SK-N-DZ (cell line): ENCODE measurements at places on chromosomes 1 and 21.

DNA sequence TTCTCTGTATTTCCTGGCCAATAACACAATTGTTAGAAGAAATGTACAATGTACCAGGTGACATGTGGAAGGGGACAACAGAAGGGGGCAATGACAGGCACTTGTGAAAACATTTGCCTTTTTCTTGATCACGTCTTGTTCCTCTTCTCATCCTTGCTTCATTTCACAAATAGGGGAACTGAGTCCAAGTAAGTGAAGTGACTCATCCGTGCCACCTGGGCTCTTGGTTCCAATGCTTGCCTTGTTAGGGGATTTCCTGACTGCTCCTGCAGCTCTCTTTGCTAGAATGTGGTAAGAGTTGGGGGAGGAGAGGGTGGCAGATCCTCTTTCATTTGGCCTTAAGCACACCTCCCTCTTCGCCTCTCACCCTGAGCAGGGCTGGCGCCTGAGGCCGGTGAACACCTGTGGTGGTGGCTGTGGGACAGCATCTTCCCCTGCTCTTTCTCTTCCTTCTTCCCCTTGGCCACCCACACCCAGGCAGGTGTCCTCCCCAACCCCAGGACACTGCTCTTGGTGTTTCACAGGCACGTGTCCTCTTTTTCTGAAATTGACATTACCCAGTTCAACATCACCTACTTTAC, 2.2 kb upstream of the RHEX start:
- no peak for DNase-seq

GRCh38 chr1:171801487-171801891, 20.0 kb downstream of the METTL13 start:
- DNase-seq = peak; percentile 53

DNA sequence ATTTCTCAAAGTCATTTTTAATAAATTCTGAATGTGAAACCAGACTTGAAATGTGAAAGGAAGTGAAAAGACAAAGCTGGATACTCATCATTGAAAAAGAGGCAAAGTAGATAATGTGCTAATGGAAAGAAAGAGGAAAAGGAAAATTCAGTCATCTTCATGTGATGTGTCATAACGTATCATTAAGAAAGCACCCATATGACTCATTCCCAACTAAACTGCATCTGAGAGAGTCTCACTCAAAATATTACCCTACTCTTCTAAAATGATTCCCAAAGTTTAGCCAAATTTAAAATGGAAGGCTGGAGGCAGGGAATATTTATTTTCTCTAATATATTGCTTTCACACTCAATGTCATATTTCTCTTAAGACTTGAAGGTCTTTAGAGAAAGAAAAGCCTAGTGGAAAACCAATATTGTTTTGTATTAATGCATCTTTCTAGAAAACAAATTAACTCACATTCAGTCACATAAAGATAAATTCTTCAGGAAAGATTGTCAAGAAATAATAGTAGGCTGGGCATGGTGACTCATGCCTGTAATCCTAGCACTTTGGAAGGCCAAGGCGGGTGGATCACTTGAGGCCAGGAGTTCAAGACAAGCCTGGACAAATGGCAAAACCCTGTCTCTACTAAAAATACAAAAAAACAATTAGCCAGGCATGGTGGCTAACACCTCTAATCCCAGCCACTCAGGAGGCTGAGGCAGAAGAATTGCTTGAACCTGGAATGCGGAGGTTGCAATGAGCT, 129.9 kb downstream of the SLC30A10 start:
- no peak for DNase-seq

DNA sequence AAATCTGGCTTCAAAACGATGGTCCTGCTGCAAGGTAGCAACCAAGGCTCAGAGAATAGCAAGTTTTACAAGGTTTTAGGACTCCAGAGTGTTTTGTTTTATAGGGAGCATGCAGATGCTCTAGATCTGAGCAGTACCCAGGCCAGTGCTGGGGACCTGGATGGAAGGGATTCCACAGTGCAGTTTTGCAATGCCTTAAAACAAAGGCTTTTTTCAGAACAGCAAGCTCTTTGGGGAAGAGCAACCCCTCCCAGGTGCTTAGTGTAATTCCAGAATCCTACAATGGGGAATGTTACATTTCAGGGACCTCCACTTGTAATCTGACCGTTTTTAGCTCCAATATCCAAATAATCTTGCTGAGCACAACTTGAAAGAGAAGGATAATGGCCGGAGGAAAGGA, 6.7 kb downstream of the ROR1 start:
- no peak for DNase-seq

DNA sequence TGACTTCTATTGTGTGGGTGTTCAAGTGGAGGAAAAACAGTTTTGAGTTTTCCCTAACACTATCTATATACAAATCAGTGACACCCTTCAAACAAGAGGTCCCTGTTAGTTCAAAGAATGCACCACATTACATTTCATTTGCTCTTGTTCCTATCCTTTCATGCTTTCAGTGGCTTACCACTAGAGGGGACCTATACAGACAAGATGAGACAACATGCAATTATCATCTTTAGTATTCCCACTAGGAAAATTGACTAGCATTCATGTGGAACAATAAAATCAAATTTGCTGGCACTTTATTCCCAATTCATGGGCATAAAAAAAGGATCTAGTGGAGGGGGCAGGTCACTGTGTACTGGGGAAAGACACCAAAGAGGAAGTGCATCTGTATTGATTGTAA, 13.3 kb upstream of the SIPA1L2 start:
- DNase-seq = no peak

DNA sequence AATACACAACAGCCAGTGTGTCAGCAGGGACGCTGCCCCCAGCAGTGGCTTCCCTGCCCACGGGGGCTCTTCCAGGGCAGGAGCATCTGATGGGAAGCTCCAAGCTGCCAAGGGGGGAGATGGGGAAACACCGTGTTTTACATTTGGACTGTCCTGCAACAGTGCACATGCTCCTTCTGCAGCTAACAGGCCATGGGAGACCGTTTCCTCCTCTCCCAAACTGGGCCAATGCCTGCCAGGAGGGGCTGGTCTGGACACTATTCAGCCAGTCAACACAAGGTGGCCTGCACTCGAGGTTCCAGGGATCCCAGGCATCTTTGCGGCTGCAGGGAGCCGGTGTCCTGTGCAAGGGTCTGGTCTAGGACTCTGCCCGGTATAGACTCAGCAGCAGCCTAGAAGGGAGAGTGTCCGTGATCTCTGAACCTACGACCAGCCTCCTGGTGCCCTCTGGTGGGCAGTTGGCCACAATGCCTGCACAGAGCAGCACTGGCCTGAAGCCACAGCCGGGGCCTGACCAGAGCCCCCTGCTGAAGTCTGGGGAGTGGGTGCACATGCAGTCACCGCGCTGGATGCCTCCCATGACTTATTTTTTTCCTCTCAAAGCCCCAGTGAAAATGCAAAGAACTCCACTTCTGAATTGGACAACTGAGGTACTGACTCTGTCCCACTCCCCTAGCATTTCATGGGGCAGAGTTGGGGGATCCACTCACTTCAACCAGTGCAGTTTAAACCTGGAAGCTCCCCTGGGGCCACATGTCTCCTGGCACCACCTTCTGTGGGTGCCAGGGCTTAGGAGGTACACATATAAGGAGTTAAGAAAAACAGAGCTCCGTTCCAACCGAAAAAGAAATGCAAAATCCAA, 33.3 kb downstream of the RCC2 start:
- peak; percentile 67 for DNase-seq

- peak; percentile 8 for DNase-seq
Observed at GRCh38 chr1:203860396-203861025, 888 bp upstream of the SNRPE start.

DNA sequence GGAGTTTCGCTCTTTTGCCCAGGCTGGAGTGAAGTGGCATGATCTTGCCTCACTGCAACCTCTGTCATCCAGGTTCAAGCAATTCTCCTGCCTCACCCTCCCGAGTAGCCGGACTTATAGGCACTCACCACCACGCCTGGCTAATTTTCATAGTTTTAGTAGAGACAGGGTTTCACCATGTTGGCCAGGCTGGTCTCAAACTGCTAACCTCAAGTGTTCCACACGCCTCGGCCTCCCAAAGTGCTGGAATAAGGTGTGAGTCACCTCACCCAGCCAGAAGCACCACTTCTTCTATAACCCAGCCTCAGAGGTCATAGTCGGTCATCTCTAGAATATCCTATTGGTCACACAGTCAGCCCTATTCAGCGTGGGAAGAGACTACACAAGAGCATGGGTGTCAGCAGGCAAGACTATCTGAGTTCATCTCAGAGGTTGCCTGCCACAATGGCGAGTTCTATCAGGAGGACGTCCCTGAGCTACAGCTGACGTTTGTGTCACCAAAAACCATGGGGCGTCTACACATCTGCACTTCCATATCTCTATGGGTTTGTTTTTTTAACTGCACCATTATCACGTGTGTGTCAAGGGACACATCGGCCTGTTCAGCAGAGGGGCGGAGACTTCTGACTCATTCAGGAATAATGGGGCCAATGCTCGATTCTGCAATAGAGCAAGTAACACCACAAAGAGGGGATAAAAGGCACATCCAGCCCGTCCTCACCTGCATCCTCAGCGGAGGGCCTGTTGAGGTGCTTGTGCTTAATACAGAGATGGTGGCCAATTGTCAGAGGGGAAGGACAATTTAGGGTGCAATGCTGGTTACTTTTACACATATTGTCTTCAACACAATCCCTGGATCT, 256.3 kb upstream of the IRF2BP2 start:
- DNase-seq = no peak

GRCh38 chr1:37616330-37616729, 18.4 kb downstream of the RSPO1 start:
- no peak for DNase-seq

DNA sequence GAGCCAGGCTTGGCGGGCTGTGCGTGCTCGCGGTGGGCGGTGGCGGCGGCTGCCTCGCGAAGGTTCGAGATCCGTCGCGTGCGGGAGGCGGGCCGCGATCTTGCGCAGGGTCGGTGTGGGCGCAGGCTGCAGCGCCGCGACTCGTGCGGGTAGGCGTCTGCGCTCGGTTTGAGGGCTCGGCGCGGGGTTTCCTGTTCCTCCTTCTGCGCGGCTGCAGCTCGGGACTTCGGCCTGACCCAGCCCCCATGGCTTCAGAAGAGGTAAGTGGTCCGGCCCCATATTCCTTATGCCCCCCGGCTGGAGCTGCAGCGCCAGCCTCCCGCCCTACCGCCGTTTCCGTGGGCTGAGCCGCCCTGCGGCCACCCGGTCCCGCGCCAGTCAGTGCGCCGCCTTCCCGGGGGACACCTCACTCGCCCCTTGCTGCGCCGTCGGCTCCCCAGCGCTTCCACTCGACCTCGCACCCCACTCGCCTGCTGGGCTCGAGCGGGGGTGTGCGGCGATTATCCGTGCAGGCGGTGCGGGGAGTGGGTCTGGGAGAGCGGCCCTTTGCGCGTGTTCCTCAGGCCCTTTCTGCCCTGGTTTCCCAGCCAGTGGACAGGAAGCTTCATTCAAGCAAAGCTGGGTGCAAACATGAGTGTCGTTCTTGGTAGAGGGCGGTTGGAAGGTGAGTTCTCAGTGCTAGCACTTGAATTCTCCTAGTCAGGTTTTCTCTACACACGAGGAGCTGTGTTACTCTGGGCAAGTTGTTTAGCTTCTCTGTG, at the start of gene CACYBP:
Gene CACYBP, plus strand, starts transcription at position 12 of the 761 bp plus-strand sequence. Its CDS starts 234 bp downstream, at position 246.
- DNase-seq = peak; percentile 29

- no peak for DNase-seq
Observed at GRCh38 chr1:108082738-108083562, 117.2 kb downstream of the SLC25A24 start.

DNA sequence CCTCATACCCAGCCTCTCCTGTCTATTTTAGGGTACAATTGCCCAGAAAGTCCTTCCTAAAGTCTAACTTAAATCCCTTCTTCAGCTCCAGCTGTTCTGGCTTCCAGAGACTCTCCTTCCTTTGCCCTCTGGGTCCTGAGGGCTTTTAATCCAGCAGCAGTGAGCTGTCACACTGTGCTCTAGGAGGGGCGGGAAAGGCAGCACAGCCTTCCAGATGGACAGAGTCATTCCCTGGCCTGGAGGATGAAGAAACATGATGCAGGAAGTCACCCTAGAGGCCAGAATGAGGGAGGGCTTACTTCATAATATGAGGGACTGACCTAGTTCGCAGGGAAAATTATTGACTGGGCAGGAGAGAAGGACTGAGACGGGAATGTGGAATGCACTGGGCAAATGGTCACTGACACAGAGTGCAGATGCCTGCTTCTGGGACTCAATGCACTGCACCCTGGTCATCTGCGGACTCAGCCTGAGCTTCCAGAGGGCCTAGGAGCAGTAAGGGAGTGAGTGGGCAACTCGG, 1.3 kb downstream of the SH2D2A start:
- DNase-seq = peak; percentile 77

- no peak for DNase-seq
Observed at GRCh38 chr1:201153474-201154388, 543 bp downstream of the TMEM9 start.

DNA sequence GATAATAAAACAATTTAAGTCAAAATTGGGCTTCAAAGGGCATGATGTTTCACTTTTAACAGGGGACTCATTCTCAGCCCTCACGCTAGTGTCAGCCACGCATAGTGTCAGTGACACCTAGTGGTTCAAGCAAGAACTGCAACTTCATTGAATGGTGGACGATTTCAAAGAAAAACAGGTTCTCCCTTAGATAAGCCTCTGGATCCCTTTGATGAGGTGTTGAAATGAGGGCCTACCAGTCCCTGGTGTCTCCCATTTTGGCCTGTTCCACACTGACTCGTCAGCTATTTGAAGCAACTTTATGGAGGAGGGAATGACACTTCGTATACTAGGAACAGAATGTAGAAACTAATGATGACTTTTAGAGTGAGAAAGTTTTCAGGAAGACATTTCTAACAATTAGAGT, 56.2 kb downstream of the FCRL5 start:
- DNase-seq = peak; percentile 43

GRCh38 chr1:152164517-152165136, 5.6 kb upstream of the RPTN start:
- DNase-seq = no peak

- DNase-seq = no peak
Observed at GRCh38 chr1:171877701-171878100, 36.4 kb downstream of the DNM3 start.

DNA sequence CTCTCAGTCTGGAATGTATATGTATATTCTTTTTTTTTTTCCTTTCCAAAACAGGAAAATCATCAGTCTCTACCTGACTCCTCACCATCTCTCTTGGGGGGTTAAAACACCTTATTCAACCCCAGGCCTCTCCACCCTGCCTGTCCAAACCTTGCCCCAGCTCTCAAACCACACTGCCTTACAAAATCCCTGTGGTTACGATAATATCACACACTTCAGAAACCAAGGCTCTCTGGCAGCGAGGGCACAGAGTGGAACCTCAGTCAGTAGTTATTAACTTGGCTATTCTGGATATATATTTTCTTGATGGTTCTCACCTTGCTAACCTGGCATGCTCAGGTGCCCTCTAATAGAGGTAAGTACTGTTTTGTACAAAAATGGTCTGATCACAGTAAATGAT, 24.7 kb downstream of the KIAA0040 start:
- no peak for DNase-seq

- no peak for DNase-seq
Observed at GRCh38 chr1:237574536-237574935, 316.2 kb downstream of the ZP4 start.

DNA sequence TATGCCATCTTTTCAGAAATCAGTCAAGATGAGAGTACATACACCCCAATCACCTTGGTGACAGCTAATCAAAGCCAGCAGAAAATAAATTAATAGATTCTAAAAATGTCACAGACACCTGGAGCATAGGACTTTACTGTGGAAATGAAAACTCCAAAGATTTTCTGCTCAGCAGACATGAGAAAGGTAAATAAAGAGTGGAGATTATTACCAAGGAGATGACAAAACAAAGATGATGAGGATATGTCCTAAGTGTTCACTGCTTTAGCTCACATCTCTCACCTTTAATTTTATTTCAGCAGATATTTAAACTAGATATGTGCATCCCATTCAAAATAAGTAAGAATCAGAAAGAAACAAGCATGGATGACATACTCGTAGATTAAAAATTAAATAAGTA, 14.8 kb upstream of the KCNT2 start:
- no peak for DNase-seq

GRCh38 chr1:222521299-222522104, 26.4 kb downstream of the HHIPL2 start:
- no peak for DNase-seq
